ENCODE measurements at places on chromosomes 12 and 14. TPM values are rescaled to one million over a fixed set of nuclear protein-coding genes. Genes with fewer than 3 reads are reported as not detected.

Gene PSMA3
- total RNA-seq: 54.5 TPM

GRCh38 chr12:49702676-49703215, 4.5 kb downstream of the FMNL3 start:
- no peak for DNase-seq

Gene EEF1AKMT3
- total RNA-seq: 8.9 TPM

GRCh38 chr12:71865757-71866536, 26.4 kb downstream of the TBC1D15 start:
- no peak for DNase-seq

DNA sequence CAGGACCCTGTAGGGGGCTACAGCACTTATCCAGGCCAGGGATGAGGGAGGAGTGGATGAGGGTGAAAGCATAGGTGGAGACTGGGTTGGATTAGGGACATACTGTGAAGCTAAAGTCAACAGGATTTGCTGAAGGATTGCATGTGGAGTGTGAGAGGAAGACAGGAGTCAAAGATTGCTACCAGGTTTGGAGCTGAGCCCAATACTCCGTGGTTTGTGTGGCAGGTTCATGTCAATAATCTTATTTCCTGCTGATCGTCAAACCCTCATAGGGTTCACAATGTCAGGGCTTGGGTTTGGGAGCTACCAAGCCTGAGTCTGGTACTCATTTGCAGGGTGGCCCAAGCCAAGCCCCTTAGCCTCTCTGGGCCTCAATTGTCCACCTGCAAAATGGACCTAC, 77.1 kb upstream of the PLXNC1 start:
- no peak for DNase-seq

- DNase-seq: no peak
These were observed 963 bp upstream of the TINF2 start for GRCh38 chr14:24243336-24243836.

Measured in skin of body (tissue), 3 donors.